ENCODE measurements at places on chromosomes 5 and 9.
A peak's percentile ranks its signal among the peaks of the same experiment; 100 is the strongest.

- DNase-seq: no peak
These were observed 1143.8 kb downstream of the MAT2B start for GRCh38 chr5:164649266-164649665.

GRCh38 chr5:170421826-170422225 is 32.7 kb upstream of the KCNMB1 start:
- DNase-seq: no peak

DNA sequence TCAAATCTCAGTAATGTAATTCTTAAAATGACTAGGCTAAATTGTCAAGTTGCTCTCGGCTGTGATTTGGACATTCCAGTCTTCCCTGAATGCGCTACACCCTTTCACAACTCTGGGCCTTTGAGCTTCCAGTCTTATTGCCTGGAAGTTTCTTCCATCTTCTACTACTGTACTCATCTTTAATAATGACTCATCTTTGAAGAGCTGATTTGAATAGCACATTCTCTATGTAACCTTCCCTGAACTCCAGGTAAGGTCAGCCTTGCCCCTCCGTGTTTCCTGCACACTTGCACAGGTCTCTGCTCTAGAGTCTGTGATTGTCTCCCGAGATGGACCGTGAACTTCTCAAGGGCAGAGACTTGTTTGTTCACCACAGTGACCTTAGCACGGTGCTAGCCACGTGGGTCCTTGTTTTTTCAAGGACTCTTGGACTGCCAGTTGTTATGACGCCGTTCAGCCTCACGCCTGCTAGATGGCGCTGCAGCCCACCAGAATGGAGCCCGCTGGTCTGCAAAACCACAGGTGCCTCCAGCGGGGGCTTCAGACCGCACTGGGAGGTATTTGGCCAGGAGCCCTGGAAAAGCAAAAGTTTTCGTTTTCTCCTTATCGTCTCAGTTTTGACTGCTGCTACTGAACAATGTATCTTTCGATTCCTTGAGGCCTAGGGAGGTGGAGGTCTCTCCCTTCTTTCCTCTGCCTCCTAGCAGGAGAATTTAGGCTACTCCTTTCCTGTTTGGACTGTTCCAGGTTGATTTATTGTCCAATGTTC is 44.4 kb downstream of the SEC61B start:
- peak; percentile 78 for DNase-seq

DNA sequence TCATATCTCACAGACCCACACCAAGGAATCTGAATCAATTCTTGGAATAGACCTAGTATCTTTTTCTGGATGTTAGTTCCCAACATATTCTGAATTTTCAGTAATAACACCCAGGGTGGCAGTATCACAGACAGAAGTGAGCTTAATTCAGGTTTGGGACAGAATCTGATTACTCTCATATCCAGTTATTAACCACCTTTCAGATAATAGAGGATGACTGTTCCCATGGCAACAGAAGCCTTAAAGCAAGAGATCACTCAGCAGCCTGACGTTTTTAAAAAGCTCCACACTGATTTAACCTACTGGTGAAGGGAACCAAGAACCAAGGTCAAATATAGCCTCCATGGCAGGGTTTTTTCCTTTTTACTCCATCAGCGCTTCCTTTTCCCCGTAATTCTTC is 68.4 kb downstream of the ACTBL2 start:
- DNase-seq: no peak

GRCh38 chr9:75168270-75169178 is 80.2 kb downstream of the OSTF1 start:
- no peak for DNase-seq

- peak; percentile 29 for DNase-seq
These were observed 21.0 kb upstream of the RAB14 start for GRCh38 chr9:121222524-121223171.
